ENCODE measurements at places on chromosomes 5 and 9.

DNA sequence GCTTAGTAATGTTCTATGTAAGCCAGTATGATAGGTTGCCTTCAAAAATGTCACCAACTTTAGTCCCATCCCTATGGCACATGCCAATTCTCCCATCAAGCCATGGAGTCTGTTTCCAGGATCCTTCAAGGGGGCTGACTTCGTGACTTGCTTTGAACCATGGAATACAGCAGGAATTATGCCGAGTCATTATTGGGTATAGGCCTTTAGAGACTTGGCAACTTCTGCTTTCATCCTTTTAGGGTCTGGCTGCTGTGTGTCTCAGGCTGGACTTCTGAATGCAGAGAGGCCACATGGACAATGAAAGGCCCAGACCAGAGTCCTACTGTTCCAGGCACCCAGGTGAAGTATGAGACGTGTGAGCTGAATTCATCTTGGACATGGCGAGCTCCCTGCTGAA, 109.8 kb downstream of the DENND1A start:
- no peak for DNase-seq

GRCh38 chr5:59416026-59416425, 477.5 kb downstream of the PDE4D start:
- DNase-seq, result no peak

- no peak for DNase-seq
Observed at GRCh38 chr5:102010644-102011043, 285.4 kb downstream of the SLCO4C1 start.

GRCh38 chr5:137091472-137091871, 407.7 kb downstream of the SPOCK1 start:
- peak; percentile 11 for DNase-seq

- DNase-seq, result peak; percentile 50
Observed at GRCh38 chr9:116646661-116647514, 40.2 kb upstream of the TRIM32 start.

DNA sequence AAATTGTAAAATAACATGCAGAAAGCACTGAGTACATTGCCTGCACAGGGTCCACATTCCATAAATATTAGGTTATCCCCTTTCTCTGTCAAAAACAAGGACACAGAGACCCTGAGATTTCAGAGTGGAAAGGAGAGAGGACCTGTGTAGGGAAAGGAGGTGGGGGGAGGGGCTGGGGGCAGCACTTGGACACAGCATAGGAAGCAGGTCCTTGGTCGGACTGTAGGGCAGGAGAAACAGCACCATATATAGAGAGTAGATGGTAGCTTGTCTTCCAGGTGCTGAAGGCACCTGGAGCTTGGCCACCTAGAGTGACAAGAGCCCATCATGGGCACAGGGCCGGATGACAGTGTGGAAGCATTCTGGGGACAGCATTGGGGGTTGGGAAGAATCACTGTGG, 2.4 kb downstream of the TPM2 start:
- DNase-seq, result no peak

Data from HFFc6 (cell line).